ENCODE measurements at places on chromosomes 4 and X.

DNA sequence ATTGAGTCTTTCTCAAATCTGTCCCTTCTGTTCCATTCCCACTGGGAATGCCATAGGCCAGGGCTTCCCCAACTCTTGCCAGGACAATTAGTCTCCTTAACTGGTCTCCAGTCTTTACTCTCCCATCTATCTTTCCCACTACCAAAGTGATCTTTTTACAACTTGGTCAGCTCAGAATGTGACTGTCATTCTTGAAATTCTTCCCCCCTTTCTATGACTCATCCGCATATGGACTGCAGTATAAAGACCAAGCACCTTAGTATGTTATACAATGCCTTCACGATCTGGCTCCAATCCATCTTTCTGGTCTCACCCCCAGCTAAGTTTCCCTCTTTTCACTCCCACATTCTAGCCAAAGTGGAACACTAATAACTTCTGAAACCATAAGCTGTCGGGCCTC is 383.8 kb downstream of the OPHN1 start:
- no peak for DNase-seq
- H3K4me1 ChIP-seq: no peaks in the 10 kb centered on the region
- H3K4me3 ChIP-seq: no peak overlapping the region
- no peak overlapping the region for H3K27ac ChIP-seq
- H3K27me3 ChIP-seq: no peaks in the 10 kb centered on the region

- H3K4me3 ChIP-seq: peak overlapping the region; percentile 41
- H3K27ac ChIP-seq: no peak overlapping the region
- H3K36me3 ChIP-seq: no peaks in the 10 kb centered on the region
- peaks cover 80% of the 10 kb centered on the region for H3K27me3 ChIP-seq
- DNase-seq: no peak
These were observed 31.8 kb downstream of the CPLX1 start for GRCh38 chr4:793941-794621.

- no peaks in the 10 kb centered on the region for H3K27me3 ChIP-seq
- H3K4me3 ChIP-seq: no peak overlapping the region
- no peak overlapping the region for H3K27ac ChIP-seq
- no peak for DNase-seq
- H3K4me1 ChIP-seq: no peaks in the 10 kb centered on the region
These were observed 24.2 kb upstream of the EPGN start for GRCh38 chr4:74284053-74284452.

DNA sequence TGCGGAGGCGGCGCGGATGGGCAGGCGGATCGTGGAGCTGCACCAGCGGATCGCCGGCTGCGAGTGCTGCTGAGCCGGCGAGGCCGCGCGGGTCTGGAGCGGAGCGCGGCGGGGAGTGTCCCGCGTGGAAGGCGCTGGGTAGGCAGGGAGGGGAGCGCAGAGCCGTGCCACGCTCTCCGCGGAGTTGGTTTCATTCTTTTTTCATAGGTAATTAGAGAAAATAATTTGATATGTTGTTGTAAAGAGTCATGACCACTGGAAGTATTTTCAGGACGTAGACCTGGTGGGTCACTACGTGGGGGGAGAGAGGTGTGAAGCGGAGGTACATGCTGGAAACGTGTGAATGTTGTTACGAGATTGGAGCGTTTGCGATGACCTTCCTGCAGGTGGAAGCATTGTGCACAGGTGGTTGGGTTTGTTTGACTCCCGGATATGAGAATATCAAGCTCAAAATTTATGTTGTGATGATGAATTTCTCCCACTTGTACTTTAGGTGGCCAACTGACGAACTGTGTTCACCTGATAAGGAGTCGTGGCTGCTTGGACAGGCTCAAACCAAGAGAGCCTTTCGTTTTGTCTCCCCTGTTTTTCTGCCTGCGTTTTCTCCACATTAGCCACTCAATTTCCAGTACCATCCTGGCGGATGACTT is 19.1 kb upstream of the S100P start:
- H3K4me1 ChIP-seq: peaks cover 44% of the 10 kb centered on the region
- H3K27ac ChIP-seq: peak overlapping the region; percentile 57
- DNase-seq: no peak

DNA sequence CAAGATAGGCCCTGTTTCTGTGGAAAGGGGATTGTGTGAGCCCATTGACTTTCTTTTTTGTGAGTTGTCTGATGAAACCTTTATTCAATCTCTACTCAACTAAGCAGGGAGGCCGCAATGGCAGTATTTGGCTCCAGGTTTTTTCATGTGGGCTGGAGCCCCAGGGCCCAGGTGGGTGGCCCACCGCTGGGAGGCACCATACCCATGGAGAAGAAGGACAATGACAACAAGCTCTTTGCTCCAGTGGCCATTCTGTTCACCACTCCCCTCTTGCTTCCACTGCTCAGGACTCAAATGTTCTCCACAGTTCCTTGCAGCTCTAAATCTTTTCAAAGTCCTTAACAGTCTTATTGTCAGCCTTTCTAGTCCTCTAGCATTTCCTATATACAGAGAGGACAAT is 54.1 kb downstream of the HOPX start:
- H3K36me3 ChIP-seq: peaks cover 18% of the 10 kb centered on the region
- H3K27ac ChIP-seq: no peak overlapping the region
- no peaks in the 10 kb centered on the region for H3K27me3 ChIP-seq
- H3K4me3 ChIP-seq: no peak overlapping the region

DNA sequence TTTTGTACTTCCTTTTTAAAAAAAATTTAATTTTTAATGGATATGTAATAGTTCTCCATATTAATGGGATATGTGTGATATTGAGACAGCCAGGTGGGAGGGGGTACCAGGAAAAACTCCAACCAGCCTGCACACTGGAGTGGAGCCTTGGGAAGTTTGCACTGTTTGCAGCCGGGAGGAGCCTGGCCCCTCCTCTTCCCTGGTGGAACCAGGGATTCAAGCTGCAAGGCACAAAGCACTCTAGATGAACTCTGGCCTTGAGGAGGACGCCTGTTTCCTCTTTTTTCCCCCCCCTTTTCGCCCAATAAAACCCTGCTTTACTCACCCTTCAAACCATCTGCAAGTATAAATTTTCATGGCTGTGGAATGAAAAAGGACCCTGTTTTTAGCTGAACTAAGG is 48.2 kb upstream of the GC start:
- no peak overlapping the region for H3K27ac ChIP-seq
- DNase-seq: no peak
- H3K27me3 ChIP-seq: no peaks in the 10 kb centered on the region
- H3K4me1 ChIP-seq: no peaks in the 10 kb centered on the region
- H3K36me3 ChIP-seq: no peaks in the 10 kb centered on the region
- no peak overlapping the region for H3K4me3 ChIP-seq

- H3K4me1 ChIP-seq: no peaks in the 10 kb centered on the region
- H3K27ac ChIP-seq: no peak overlapping the region
- no peak for DNase-seq
- H3K27me3 ChIP-seq: peaks cover 4% of the 10 kb centered on the region
These were observed 532.8 kb downstream of the IL15 start for GRCh38 chr4:142169216-142169615.

GRCh38 chr4:182288534-182288933 is 45.3 kb downstream of the TENM3 start:
- DNase-seq: no peak
- peaks cover 4% of the 10 kb centered on the region for H3K27me3 ChIP-seq
- H3K27ac ChIP-seq: no peak overlapping the region
- no peak overlapping the region for H3K4me3 ChIP-seq
- H3K4me1 ChIP-seq: peaks cover 45% of the 10 kb centered on the region

GRCh38 chrX:115067812-115068211 is 50.4 kb upstream of the IL13RA2 start:
- no peak overlapping the region for H3K4me3 ChIP-seq
- H3K36me3 ChIP-seq: no peaks in the 10 kb centered on the region
- DNase-seq: no peak
- no peak overlapping the region for H3K27ac ChIP-seq
- no peaks in the 10 kb centered on the region for H3K4me1 ChIP-seq
- H3K27me3 ChIP-seq: peaks cover 4% of the 10 kb centered on the region

- peaks cover 3% of the 10 kb centered on the region for H3K27me3 ChIP-seq
- no peak overlapping the region for H3K4me3 ChIP-seq
- no peak overlapping the region for H3K27ac ChIP-seq
- peaks cover 22% of the 10 kb centered on the region for H3K36me3 ChIP-seq
These were observed 249.7 kb downstream of the NR3C2 start for GRCh38 chr4:148192526-148192925.

DNA sequence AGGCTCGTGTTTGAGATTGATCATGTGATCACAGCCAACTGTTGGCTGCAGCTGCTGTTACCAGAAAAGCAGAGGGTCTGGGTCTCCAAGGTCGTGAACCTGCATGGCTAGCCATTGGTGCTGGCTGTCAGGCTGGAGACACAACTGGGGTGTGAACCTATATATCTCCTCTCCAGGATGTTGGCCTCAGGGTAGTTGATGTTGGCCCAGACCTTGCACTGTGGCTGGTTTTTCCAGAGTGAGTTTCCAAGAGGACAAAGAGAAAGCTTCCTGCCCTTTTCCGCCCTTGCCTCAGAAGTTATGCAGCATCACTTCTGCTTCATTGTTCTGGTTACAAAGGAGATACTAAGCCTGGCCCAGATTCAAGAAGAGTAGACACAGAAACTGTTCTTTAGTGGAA is 607.8 kb upstream of the HS3ST1 start:
- H3K4me3 ChIP-seq: no peak overlapping the region
- H3K36me3 ChIP-seq: no peaks in the 10 kb centered on the region
- no peak overlapping the region for H3K27ac ChIP-seq
- no peaks in the 10 kb centered on the region for H3K4me1 ChIP-seq

- no peaks in the 10 kb centered on the region for H3K36me3 ChIP-seq
- no peak for DNase-seq
- no peaks in the 10 kb centered on the region for H3K27me3 ChIP-seq
- H3K4me1 ChIP-seq: peaks cover 7% of the 10 kb centered on the region
These were observed 283.0 kb upstream of the BOD1L1 start for GRCh38 chr4:13910556-13910955.

DNA sequence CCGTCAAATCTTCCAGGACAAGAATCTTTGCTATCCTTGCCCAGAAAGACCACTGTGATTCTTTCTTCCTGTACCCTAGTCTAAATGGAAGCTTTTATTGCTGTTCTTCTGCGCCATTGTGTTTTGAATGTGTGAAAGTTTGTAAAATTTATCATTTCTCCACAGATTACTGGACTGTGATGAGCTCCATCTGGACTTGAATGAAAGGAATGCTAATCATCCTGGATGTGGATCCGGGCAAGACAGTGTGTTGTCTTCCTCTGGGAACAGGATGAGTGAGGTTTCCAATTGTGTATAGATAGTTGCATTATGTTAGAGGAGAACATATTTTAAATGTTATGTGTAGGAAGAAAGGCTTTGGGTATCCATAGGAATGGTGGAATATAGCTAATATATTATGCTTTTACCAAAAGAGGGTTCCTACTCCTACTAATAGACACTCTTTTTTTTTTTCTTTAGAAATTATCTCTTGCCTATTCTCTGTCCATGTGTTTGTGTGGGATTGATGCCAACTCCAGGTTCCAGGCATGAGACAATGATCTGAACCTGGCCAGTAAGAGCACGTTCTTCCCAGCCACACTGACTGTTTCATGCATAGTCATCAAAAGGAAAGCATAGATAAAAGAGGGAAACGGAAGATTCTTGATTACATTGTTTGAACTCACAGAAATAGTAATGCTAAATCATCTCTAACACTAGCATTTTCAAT is 803.6 kb upstream of the ADGRL3 start:
- no peak overlapping the region for H3K4me3 ChIP-seq
- no peaks in the 10 kb centered on the region for H3K27me3 ChIP-seq
- peaks cover 9% of the 10 kb centered on the region for H3K4me1 ChIP-seq
- H3K36me3 ChIP-seq: no peaks in the 10 kb centered on the region
- no peak for DNase-seq
- H3K27ac ChIP-seq: no peak overlapping the region

DNA sequence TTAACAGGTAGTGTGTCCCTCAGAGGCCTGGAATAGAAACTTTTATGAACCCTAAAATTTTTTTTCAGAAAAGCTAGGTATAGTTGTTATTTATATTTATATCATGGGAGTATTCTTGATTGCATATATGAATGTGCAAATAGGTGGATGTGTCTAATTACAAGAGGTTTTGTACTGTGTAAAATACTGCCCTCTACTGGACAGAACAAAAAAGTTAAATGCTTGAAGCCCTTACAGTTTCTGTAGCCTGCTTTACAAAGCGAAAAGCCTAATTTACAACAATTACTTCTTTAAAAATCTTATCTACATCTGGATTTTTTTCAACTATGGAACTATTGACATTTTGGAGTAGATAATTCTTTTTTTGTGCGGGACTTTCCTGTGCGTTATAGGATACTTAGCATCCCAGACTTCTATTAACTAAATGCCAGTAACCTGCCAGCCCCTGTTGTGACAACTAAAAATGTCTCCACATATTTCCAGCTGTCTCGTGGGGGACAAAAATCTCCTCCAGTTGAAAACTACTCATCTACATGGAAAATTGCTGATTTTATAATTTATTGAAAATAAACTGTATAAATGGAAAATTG is 35.1 kb downstream of the ENPEP start:
- DNase-seq: peak; percentile 10
- H3K27ac ChIP-seq: no peak overlapping the region
- no peak overlapping the region for H3K4me3 ChIP-seq
- H3K4me1 ChIP-seq: no peaks in the 10 kb centered on the region
- H3K36me3 ChIP-seq: no peaks in the 10 kb centered on the region

DNA sequence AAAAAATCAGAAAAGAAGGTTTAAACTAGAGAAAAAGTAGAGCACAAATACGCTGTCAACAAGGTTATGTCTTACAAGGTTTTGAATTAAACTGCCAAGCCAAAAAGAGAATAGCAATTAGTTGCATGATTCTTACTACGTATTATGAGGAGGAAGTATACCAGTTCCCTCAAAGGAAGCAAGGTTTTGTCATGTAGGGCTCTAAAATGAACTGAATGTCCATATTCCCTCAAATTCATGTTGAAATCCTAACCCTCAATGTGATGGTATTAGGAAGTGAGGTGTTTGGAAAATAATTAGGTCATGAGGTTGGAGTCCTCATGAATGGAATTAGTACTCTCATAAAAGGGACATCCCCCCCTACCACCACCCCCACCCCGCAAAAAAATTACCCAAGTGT is 201.0 kb downstream of the FBXW7 start:
- H3K27me3 ChIP-seq: no peaks in the 10 kb centered on the region
- H3K36me3 ChIP-seq: peaks cover 43% of the 10 kb centered on the region
- no peak overlapping the region for H3K4me3 ChIP-seq
- DNase-seq: no peak
- no peak overlapping the region for H3K27ac ChIP-seq
- peaks cover 5% of the 10 kb centered on the region for H3K4me1 ChIP-seq

- DNase-seq: peak; percentile 35
- H3K27ac ChIP-seq: peak overlapping the region; percentile 78
- H3K4me1 ChIP-seq: peaks cover 33% of the 10 kb centered on the region
- peak overlapping the region; percentile 45 for H3K4me3 ChIP-seq
- peaks cover 5% of the 10 kb centered on the region for H3K27me3 ChIP-seq
These were observed 65.4 kb upstream of the TRPC3 start for GRCh38 chr4:122017296-122017695.

- no peak overlapping the region for H3K4me3 ChIP-seq
- DNase-seq: no peak
- H3K4me1 ChIP-seq: no peaks in the 10 kb centered on the region
These were observed 45.0 kb downstream of the TET2 start for GRCh38 chr4:105191621-105192210.
